Stomach (tissue), 19 donors: ENCODE measurements at places on chromosomes 3 and 15. TPM values are rescaled to one million over a fixed set of nuclear protein-coding genes. Genes with fewer than 3 reads are reported as not detected.

The PPP1R14D gene
- total RNA-seq: not detected

The TPRG1 gene
- 3.6 TPM for total RNA-seq

GRCh38 chr3:155604967-155605366 is 139.9 kb downstream of the PLCH1 start:
- no peaks in the 10 kb centered on the region for H3K4me1 ChIP-seq
- no peaks in the 10 kb centered on the region for H3K27me3 ChIP-seq
- no peak overlapping the region for H3K27ac ChIP-seq
- H3K36me3 ChIP-seq: no peaks in the 10 kb centered on the region
- no peak overlapping the region for H3K4me3 ChIP-seq

DNA sequence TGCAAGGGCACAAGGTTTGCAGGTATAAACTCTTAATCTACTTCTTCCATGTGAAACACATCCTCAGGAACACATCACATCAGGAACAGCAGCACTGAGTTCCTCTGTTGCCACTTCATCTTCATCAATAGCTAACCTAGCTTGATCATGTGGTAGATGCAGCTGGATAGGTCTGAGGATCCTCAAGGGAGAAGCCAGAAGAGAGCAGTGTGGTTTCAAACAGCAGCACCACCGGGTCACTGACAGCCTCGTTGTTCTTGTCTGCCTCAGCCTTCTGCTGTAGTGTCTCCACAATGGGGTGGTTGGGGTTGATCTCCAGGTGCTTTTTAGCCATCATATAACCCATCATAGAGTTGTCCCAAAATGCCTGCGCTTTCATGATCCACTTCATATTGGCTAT is 58.8 kb downstream of the ADAM10 start:
- no peak overlapping the region for H3K27ac ChIP-seq
- DNase-seq: no peak
- H3K4me1 ChIP-seq: no peaks in the 10 kb centered on the region
- no peak overlapping the region for H3K4me3 ChIP-seq

DNA sequence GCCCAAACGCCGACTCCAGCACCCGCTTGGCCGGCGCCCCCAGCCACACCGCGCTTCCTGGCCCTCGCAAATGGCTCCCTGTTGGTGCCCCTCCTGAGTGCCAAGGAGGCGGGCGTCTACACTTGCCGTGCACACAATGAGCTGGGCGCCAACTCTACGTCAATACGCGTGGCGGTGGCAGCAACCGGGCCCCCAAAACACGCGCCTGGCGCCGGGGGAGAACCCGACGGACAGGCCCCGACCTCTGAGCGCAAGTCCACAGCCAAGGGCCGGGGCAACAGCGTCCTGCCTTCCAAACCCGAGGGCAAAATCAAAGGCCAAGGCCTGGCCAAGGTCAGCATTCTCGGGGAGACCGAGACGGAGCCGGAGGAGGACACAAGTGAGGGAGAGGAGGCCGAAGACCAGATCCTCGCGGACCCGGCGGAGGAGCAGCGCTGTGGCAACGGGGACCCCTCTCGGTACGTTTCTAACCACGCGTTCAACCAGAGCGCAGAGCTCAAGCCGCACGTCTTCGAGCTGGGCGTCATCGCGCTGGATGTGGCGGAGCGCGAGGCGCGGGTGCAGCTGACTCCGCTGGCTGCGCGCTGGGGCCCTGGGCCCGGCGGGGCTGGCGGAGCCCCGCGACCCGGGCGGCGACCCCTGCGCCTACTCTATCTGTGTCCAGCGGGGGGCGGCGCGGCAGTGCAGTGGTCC is 3.5 kb downstream of the ISLR2 start:
- H3K4me3 ChIP-seq: peak overlapping the region; percentile 1
- H3K27me3 ChIP-seq: peaks cover 97% of the 10 kb centered on the region
- DNase-seq: no peak
- H3K36me3 ChIP-seq: no peaks in the 10 kb centered on the region

DNA sequence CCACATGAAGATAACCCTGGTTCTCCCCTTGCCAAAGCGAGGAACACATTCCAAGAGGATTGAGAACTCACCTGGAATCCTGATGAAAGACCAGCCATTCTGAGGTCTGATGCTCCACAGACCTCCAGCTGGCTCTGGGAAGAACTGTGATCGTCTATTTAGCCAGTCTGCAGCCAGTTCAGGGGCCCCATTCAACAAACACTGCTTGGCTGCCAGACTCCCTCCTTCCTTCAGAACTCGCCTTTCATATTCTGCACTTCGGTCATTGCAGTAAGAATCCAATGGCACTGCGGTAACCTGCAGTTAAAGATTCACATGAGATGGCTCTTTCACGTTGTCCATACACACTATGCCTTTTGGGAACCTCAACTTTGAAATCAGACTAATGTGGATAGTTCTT is 67.6 kb downstream of the CHAC1 start:
- H3K4me3 ChIP-seq: no peak overlapping the region
- no peak for DNase-seq
- no peak overlapping the region for H3K27ac ChIP-seq

- H3K4me3 ChIP-seq: no peak overlapping the region
- no peaks in the 10 kb centered on the region for H3K36me3 ChIP-seq
- peaks cover 6% of the 10 kb centered on the region for H3K4me1 ChIP-seq
- peak; percentile 76 for DNase-seq
These were observed 31.0 kb downstream of the GRIP2 start for GRCh38 chr3:14508966-14509795.

DNA sequence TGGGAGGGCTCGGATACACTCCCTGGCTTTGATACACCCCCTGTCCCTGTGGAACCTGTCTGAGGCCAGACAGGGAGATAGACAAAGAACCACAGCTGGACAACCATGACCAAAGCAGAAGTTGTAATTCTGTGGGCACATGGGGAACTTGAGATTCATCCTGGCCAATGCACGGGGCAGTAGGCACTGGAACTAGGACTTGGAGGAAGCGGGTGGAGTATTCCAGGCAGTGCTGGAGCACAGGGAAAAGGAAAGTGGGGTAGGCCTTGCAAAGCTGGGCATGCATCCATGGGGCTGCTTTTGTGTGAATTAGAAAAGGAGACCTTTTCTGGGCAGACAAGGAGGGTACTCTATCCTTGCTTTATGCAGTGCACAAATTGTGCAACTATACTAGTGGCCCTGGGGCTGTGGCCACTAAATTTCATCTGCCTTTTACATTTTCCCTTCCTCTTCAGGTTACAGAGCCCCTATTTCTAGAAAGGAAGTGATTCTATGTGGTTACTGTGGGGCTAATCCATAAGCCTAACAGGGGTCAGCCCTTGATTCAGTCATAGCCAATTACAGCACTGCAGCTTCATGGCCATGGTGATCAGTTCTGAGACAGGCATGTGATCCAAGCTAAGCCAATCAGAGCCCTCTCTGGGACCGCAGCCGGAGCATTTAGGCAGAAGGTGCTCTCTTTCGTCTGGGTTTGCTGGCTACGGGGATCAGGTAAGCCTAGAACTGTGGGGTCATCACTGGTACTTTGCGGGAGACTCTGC is 21.0 kb downstream of the CRABP1 start:
- H3K4me3 ChIP-seq: no peak overlapping the region
- no peaks in the 10 kb centered on the region for H3K4me1 ChIP-seq
- no peaks in the 10 kb centered on the region for H3K36me3 ChIP-seq
- no peaks in the 10 kb centered on the region for H3K27me3 ChIP-seq
- H3K27ac ChIP-seq: no peak overlapping the region
- DNase-seq: no peak

GRCh38 chr15:89421219-89421618 is 75.2 kb downstream of the RHCG start:
- no peak overlapping the region for H3K4me3 ChIP-seq
- no peaks in the 10 kb centered on the region for H3K4me1 ChIP-seq
- peaks cover 90% of the 10 kb centered on the region for H3K27me3 ChIP-seq
- no peak overlapping the region for H3K27ac ChIP-seq
- no peaks in the 10 kb centered on the region for H3K36me3 ChIP-seq
- DNase-seq: no peak
